Non-pigmented ciliary epithelial cell (primary cell): ENCODE measurements at places on chromosomes 11 and 22.

- no peak for DNase-seq
Observed at GRCh38 chr11:394034-394857, at the start of gene PKP3. Gene PKP3 (plus strand): TSS chr11:394209. CDS start chr11:394293, 84 bp downstream.

- DNase-seq = peak; percentile 9
Observed at GRCh38 chr22:24768537-24769374, 5.8 kb downstream of the PIWIL3 start.

DNA sequence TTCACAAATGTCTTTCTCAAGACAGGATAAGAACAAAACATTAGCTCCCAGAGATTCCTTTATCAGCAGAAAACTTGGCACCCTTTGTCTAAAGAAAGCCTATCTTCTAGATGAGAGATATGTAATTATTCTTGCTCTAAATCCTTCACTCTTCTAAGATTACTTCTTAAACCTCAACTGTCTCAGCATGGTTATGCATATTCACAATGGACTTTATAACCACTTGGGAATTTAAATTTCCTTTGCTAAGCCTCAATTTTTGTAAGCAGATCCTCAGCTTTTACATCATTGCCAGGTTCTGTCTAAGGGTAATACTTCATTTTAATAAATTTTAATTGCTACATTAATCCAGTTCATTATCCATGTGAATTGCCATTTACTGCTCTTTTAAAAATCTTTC is 433.6 kb upstream of the DDI1 start:
- DNase-seq = no peak

- no peak for DNase-seq
Observed at GRCh38 chr11:128476729-128477128, 110.6 kb downstream of the ETS1 start.
